ENCODE measurements at places on chromosomes 13 and 19.

DNA sequence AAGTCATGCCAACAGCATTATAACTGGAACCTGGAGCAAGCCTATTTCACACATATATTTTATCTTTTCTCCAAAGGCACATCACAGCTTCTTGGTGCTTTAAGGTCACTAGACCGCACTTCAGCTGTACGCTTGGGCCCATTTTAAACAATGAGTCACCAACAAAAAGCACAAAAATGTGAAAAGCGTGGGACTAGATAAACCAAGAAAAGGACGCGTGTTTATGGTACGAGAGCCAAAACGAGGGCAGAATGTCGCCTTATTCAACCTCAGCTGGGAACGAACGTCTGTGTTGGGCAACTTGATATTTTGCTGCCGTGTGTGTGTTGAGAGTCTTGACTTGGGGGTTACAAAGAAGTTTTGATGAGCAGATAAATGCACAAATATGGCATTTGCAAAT, 9.2 kb upstream of the EHD2 start:
- no peak for DNase-seq

DNA sequence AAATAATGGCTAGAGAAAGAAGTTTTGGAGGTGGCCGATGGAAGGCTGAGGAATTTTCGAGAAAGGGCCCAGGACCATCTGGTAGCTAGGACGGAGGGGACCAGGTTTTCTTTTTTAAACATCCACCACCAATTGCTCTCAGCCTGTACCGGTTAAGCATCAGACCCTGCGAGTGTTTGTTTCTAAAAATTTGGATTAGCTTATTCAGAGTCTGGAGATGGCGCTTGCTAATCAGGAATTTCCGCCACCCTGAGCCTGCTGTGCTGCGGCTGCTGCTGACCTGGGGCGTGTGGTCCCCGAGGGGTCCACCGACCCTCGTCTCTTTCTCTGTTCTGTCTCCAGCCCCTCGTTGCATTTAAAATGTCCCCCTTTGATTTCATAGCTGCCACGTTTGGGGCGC, 2.0 kb downstream of the UHRF1 start:
- DNase-seq, result no peak

- DNase-seq, result no peak
These were observed 127.7 kb upstream of the EDNRB start for GRCh38 chr13:78046331-78046730.

DNA sequence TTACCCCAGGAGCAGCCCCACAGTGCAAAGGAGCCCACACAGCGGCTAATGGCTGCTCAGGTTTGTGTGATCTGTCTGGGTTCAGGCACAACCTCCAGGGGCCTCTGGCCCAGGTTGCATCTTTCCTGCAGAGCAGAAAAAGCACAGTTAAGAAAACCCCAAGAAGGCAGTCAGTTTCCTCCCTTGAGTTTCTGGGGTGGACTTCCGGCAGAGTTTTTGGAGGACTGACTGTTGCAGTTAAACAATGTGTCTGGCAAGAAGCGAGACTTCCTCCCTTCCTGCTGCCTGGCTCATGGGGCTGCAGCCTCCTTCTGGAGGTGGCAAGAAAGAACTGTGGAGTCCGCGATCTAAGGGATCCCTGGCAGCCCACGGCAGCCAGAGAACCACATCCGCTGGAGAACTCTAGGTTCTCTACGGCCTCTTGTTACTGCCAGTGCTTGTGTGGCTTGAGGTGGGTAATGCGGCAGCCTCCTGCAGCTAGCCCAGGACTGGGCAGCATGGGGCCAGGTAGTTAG, 114.4 kb downstream of the ZDHHC20 start:
- no peak for DNase-seq

- no peak for DNase-seq
These were observed 5.0 kb downstream of the ZNF792 start for GRCh38 chr19:34959021-34959420.

GRCh38 chr13:93655154-93655553, 428.5 kb downstream of the GPC6 start:
- no peak for DNase-seq

- DNase-seq, result peak; percentile 80
These were observed 7.0 kb upstream of the TMC4 start for GRCh38 chr19:54179921-54180461.

- DNase-seq, result no peak
These were observed 13.6 kb downstream of the ZSWIM4 start for GRCh38 chr19:13808856-13809255.
